ENCODE measurements at places on chromosomes 2 and 18.

GRCh38 chr2:15713475-15713874, 121.8 kb downstream of the DDX1 start:
- no peak for DNase-seq

DNA sequence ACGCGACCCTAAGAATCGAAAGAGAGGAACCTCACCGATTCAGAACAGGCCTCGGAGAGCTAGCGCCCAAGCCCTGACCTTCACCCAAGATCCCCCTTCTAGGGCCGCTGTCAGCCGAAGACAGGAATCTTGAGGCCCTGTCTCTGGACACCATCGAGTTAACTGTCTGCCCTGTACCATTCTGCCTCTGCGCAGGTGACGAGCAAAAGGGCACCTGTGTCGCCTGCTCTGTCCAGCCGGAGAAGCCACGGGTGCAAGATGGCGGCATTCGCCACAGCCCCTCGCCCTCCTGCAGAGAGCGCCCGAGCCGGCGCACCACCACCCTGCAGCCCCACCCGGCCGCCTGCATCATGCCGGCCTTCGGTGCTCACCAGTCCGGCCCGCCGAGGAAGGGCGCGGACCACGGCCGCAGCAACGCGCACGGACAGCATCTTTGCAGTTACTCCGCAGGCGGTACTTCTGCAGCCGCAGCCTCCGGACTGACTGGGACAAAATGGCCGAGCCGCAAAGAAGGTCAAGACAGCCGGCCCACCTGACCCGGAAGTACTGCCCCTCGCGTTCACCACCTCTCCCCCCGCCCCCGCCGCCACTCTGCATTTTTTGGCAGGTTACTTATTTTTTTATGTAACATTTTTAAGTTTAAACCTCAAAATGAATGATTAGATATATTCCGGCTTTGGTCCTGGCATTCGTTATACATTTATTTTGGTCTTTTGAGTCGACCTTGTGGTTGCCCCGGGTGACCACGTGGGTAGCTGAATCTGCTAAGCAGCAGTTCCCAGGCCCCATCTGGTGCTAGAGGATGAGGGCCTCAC, at the start of gene ATP5F1A:
TSS of gene ATP5F1A (minus strand) at position 496 of the 815 bp plus-strand sequence. CDS start at position 431, 65 bp downstream.
- DNase-seq, result peak; percentile 90

DNA sequence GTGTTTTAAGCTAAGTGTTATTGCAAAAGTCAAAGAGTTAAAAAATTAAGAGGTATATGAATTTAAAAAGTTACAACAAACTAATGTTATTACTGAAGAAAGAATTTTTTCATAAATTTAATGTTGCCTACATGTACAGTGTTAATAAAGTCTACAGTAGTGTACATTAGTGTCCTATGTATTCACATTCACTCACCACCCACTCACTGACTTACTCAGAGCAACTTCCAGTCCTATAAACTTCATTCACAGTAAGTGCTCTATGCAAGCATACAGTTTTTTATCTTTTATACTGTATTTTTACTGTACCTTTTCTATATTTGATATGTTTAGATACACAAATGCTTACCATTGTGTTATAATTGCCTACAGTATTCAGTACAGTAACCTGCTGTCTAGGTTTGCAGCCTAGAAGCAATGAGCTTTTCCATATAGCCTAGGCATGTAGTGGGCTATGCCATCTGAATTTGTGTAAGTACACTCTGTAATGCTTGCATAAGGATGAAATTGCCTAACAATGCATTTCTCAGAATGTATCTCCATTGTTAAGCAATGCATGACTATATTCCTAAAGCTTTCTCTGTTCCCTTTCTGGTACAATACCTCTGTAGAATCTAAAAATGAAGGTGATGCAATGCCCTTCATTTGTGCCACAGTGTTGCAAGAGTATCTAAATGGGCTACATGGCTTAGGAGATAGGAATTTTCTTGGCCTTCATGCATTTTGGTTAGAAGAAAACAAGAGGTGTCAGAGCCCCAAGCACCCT, 370.8 kb upstream of the NT5C1B start:
- DNase-seq, result no peak

- DNase-seq, result no peak
Measured at GRCh38 chr18:44715842-44716241, 35.2 kb downstream of the SETBP1 start.

GRCh38 chr2:112156152-112156986, 18.2 kb downstream of the FBLN7 start:
- DNase-seq, result no peak

- DNase-seq, result no peak
Measured at GRCh38 chr2:219784178-219784577, 156.7 kb downstream of the SLC4A3 start.

DNA sequence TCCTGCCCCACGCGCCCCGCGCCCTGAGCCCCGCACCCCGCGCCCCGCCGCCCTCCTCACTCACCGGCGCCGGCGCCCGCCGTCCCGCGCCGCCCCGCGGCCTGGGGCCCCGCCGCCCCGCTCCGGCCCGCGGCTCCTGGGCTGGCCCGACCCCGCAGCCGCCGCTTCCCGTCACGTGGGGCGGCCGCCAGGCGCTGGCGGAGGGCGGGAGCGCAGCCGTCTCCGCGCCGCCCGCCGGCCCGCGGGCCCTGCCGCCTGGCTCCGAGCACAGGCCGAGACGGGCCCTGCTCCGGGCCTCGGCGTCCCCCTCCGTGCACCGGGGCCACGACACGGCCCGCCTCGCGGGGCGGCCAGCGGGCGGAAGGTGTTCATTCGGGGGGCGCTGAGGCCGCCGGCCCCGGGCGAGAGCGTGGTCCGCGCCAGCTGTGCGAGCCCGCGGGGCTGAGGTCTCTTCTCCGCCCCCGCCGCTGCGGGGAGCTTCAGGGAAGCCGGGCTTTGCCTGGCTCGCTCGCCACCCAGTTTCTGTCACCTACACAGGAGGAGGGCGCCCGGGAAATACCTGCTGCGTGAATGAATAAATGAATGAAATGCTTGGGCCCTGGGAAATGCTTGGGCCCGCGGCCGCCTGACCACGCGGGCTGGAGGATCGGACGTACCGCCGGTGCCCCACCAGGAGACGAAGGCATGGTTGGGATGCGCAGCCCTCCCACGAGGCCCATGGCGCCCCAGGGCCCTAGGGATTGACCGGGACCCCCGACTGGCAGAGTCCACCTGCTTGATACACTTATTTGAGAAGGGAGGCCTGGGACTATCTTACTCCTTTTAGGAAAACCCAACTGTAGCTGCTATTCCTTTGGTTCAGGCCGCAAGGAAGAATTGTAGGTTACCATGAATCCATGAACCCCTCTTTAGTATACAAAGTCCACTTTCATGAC, at the start of gene TGFBRAP1:
TSS of gene TGFBRAP1 (minus strand) at position 175 of the 935 bp plus-strand sequence. CDS start 21,434 bp downstream, outside the sequence.
- peak; percentile 80 for DNase-seq

GRCh38 chr2:168034616-168035015, 212.8 kb downstream of the STK39 start:
- DNase-seq, result no peak

- peak; percentile 73 for DNase-seq
Measured at GRCh38 chr18:59272891-59273758, at the start of gene RAX. Gene RAX (minus strand): TSS chr18:59273454. CDS start chr18:59273206, 248 bp downstream.

DNA sequence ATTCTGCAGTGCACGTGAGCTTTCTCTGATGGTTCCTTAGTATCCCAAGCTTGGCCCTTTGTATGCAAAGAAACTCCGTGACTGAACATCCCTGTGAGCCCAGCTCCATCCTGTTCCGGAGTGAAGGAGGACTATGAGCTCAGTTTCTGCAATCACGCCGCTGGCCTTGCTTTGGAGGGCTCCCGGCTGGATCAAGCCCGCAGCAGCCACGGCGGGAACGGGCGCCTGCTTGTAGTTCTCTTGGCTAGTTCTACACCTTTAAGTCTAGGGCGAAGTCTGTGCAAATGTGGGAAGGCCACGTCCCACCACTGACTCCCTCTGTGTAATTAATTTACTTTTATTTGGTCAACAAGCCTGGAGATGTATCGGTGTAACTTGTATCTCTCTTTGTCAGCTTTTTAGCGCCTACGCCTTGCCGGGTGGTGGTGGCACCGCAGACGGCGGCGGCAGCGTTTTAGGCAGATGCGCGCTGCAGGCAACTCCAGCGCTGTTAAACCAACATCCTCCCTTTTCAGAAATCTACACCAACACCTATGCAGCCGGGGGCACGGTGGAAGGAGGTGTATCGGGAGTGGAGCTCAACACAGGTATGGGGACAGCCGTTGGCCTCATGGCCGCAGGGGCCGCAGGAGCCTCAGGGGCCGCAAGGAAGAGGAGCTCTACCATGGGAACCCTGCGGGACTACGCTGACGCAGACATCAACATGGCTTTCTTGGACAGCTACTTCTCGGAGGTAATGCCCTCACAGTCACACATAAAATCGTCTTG, 34.3 kb downstream of the DSG4 start:
- DNase-seq, result no peak

DNA sequence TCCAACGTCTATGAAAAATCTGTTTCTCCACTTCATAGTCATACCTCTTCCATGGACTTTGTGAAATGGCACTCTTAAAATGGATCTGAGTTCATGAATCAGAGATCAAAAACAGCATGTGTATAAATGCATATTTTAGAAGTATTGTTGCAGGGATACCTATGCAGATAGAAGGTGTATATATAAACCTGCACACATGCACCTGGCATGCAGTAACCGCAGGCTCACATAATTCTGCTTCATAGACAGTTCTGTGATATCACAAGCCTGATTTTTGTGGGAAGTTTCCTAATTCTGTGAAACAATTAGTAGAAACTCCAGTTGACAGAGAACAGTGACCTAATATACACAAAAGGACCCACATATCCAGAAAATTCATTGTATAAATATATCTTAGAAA, 421.7 kb downstream of the TGIF1 start:
- DNase-seq, result no peak

- peak; percentile 13 for DNase-seq
Measured at GRCh38 chr2:212536817-212537725, 1.5 kb downstream of the ERBB4 start.
